Left renal pelvis (tissue), 4 donors: ENCODE measurements at places on chromosomes 5 and 9. TPM values are rescaled to one million over a fixed set of nuclear protein-coding genes. Genes with fewer than 3 reads are reported as not detected.
A peak's percentile ranks its signal among the peaks of the same experiment; 100 is the strongest.

The REEP5 gene
- 128 TPM for polyA plus RNA-seq

DNA sequence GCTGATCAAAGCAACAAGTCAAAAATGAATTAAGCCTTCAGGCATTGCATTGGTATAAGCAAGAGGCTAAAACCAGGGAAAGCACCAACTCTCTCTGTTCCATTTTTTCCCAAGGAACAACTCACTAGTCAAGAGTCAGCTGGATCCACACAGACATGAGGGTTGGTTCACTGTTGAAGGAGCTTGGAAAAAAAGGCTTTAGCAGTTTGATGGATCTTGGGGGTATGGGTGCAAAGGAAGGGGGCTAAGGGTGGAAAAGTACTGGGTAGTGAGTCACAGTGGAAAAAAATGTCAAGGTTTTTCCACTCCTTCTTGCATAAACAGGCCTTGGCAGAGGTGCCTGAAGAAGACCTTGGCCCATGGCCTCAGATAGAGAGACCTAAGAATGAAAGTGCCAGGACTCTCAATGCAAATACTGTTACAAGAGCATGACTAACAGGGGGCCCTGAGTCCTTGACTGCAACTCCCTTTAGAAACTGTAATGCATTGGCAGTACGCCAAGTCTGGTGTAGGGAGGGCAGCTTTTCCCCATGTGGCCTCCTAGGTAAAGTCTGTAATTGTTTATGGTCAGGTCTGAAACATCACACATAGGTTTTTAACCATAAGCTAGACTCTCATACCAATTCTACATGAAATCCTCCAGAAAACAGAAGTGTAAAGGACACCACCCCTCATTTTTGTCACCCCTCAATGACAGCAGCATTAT is 23.7 kb downstream of the ACTL7A start:
- peak; percentile 24 for DNase-seq

DNA sequence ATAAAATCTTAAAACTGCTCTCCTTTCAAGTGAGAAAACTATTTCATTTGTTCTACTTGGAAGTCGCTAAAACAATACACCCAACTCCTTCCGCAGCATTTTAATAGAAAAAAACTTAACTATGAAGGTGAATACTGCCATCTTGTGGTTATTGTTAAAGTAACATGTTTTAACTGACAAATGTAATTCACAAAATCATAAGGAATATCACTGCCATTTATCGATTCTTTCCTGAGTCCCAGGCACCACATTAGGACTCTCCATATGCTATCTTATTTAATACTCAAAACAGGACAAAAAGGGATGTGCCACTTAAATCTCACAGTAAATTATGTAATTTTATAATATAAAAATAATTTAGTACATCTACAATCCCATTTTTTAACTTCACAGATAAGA is 130.5 kb upstream of the ITGA1 start:
- DNase-seq: no peak

- no peak for DNase-seq
Observed at GRCh38 chr5:92884469-92884868, 696.5 kb downstream of the NR2F1-AS1 start.

GRCh38 chr5:31317665-31318064 is 124.2 kb downstream of the CDH6 start:
- no peak for DNase-seq

- DNase-seq: no peak
Observed at GRCh38 chr9:77455312-77455927, 192.7 kb downstream of the GNA14 start.

GRCh38 chr9:93093127-93093876 is 2.7 kb upstream of the CARD19 start:
- no peak for DNase-seq

- no peak for DNase-seq
Observed at GRCh38 chr5:123482258-123482657, 29.7 kb upstream of the CSNK1G3 start.

DNA sequence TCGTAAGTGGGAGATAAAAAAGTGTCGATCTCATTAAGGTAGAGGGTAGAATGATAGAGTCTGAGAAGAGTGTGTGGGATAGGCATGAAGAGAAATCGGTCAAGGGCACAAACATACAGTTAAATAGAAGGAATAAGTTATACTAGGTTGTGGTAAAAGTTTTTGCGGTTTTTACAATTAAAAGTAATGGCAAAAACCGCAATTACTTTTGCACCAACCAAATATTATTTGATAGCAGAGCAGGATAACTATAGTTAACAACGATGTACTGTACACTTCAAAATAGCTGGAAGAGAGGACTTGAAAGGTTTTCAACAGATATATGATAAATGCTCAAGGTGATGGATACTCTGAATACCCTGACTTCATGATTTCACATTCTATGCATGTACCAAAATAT is 135.8 kb upstream of the CDH12 start:
- no peak for DNase-seq

The PCDHB5 gene
- polyA plus RNA-seq: 8.7 TPM

DNA sequence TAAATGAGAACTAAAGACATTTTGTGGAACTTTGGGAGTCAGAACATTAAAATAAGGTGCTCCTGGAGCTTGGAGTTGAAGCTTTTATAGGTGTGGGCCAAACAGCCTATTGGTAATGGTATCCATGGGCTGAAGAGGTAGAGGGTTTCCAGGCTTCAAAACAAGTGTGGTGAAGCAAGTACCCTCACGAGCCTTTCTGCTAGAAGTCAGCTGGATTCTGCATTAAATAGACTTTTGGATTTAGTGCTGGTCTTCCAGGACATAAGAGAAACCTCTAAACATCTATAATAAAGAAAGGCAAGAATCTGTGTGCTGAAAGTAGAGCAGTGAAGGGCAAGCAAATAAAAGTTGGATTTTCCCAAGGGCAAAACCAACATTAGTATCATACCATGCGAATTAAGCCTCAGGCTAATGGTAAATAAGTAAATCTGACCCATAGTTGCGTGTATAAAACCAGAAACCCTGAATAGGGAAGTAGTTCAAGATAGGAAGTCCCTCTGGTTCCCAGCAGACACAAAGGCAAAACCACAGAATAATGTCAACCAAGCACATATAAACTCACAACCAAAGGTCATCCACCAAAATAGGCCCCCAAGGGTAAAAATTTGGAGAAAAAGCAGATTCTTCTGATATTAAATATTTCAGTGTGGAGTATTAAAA is 306.3 kb downstream of the TLE4 start:
- DNase-seq: no peak

The FAXDC2 gene
- polyA plus RNA-seq: 36.5 TPM

- no peak for DNase-seq
Observed at GRCh38 chr9:111798786-111799185, 4.0 kb upstream of the SHOC1 start.

- no peak for DNase-seq
Observed at GRCh38 chr5:17379100-17379951, 118.7 kb upstream of the TAF11L2 start.

DNA sequence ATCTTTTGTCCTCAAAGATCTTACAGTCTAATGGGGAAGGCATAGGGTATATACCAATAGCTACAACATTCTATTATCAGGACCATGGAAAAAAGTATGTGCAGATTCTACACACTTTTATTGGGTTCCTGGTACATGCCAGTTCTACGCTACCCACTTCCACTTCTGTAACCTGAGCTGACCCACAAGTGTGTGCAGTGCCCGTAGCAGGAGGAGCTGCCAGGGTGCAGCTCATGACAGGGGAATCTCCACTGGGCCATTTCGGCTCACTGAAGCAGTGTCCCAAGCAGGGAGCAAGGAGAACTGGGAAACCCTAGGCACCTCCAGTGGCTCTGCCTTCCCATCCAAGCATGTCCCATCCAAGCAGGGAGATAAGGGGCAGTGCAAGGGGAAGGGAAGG is 60.4 kb downstream of the FOXI1 start:
- no peak for DNase-seq

DNA sequence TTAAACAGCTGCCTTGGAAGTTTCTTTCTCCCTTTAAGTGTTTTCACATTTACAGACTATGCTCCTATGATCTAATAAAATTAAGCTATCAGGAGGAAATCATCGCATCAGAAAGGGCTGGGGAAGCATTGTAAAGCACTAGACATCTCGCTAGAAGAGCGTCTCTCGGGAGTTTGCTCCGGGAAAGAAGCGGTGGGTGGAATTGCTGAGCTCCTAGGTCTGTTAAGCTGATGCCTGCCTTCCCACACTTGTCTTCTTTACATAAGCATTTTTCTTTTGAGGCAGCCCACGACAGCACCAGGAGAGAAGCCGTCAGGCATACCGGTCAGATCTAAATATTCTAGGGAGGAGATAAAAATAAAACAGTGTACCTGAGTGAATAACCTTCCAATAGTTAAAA is 541.7 kb upstream of the TUSC1 start:
- DNase-seq: no peak

GRCh38 chr5:124957063-124957462 is 210.6 kb upstream of the ZNF608 start:
- no peak for DNase-seq

DNA sequence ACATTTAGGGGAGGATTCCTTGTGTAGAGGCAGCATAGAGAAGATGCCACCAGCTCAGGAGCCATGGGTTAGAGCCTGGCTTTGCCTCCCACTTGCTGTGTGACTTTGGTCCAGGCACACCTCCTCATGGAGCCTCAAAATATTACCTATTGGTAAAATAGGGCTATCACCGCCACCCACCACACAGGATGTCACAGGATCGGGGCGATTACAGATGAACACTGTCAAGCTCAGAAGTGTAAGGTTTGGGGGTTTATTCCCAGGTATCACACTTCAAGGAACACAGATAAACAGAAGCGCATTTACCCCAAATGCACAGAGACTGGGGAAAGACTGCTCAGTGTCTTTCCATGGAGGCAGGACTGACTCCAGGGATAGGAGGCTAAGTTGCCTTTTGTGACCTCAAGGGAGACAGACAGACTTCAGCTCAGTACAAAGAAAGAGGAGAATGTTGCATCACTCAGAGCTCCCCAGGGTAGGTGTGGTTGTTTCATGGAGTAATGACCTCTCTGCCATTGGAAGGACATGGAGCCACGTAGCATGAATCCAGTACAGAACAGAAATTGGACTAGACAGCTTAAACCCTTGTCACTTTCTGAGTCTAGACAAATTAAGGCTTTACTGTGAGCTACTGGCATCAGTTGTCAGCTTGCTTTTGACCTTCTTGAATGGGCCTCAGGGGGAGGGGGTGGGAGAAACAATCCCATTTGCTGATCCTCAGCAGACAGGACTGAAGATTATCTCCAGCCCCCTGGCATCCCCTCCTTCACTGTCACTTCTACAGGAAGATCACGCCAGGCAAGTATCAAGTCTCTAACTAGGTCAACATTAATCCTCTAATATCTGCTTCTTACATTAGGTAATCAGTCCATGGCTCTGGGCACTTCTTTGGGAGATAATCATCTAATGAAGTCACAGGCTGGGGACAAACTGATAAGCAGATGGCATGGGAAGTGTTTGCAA is 6.5 kb downstream of the TRAF1 start:
- no peak for DNase-seq

DNA sequence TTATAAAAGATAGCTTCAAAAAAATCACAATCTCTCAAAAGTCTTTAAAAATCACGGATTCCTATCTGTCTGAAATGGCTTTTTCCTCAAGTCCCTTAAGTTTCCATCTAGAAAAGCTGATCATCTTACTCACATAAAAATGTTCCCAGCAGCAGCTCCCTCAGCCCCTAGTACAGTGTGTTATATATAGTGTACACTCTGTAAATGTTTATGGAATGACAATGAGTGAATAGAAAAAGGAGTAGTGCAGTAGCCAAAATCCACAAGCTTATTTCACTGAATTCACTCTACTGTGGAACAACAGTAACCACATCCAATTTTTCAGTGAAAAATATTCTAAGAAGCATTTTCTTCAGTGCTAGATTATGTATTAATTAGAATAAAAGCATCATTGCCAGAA is 609.4 kb downstream of the DTWD2 start:
- no peak for DNase-seq

DNA sequence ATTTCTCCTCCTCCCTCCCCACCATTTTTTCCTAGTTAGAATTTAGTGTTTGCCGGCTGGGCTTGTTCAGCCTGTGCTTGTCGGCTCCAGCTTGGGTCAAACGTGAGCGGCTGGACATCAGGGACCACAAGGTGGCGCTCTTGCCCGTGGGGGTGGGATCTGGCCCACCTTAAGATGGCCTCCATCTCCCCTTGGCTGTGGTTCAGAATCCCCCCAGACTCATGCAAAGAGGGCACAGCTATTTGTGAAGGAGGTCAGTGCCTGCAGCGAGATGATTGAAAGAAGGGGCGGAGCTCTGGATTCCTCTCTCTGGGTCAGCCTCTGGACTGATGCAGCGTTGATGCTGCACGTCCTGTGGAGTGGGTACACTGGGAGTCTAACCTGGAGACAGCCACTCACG is 283.3 kb upstream of the TUT7 start:
- no peak for DNase-seq

- no peak for DNase-seq
Observed at GRCh38 chr5:57339521-57339920, 143.1 kb downstream of the ACTBL2 start.

- DNase-seq: no peak
Observed at GRCh38 chr9:13898957-13899356, 415.0 kb downstream of the NFIB start.

- DNase-seq: no peak
Observed at GRCh38 chr5:108201721-108202120, 180.2 kb downstream of the FBXL17 start.

DNA sequence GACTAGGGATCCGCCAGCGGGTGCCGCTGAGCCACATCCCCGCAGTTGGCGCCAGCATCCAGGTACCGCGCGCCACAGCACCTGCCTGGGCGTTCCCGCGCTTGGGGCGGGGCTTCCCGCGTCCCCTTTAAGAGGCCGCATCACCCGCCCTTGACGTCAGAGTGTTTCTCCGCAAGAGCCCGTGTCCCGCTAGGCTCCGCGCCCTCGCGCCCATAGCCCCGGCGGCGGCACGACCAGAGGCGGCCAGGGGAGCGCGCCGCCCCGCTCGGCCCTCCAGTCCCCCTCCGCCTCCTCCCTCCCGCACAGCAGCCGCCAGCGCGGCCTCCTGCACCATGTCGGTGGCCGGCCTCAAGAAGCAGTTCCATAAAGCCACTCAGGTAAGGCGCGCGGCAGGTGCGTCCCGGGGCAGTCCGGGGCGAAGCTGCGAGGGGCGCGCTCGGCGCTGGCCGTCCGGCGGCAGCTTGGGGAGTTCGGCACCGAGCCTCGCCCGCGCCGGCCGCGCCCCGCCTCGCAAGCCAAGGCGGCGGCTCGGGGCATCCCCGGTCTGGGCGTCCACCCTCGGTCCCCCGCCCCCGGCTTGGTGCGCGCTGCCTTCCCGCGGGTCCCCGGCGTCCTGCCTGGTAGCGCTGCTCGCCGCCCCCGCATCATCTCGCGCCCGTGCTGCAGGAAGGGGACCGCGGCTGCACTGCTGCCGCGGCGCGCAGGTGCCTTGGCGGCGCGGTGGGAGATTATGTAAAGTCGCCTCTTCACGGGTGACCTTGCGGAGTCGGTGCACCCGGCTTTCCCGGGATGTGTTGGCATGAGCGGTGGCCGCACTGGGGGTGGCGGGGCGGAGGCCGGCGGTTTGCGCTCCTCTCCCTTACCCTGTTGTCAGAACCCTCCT is at the start of gene SH3GL2:
SH3GL2 (plus strand) TSS at position 156 of the 883 bp plus-strand sequence.
- peak; percentile 27 for DNase-seq

The PROB1 gene
- 1.5 TPM for polyA plus RNA-seq

DNA sequence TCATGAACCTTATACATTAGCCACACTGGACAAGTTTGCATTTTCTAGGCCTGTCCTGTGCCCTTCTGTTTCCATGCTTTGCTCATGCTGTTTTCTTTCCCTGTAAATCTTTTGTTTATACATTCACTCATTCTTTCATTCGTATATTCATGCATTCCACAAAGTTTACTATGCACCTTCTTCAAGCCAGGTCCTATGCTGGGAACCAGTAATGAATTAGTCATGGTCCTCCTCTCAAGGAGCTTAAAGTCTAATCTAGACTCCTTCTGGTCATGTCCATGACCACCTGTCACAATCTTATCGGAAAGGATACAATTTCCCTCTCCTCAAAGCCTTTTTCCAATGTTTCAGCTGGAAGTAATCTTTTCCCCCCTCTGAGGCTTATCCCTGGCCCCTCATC is 9.1 kb upstream of the XPA start:
- no peak for DNase-seq
